ENCODE measurements at places on chromosomes 12 and 14.

DNA sequence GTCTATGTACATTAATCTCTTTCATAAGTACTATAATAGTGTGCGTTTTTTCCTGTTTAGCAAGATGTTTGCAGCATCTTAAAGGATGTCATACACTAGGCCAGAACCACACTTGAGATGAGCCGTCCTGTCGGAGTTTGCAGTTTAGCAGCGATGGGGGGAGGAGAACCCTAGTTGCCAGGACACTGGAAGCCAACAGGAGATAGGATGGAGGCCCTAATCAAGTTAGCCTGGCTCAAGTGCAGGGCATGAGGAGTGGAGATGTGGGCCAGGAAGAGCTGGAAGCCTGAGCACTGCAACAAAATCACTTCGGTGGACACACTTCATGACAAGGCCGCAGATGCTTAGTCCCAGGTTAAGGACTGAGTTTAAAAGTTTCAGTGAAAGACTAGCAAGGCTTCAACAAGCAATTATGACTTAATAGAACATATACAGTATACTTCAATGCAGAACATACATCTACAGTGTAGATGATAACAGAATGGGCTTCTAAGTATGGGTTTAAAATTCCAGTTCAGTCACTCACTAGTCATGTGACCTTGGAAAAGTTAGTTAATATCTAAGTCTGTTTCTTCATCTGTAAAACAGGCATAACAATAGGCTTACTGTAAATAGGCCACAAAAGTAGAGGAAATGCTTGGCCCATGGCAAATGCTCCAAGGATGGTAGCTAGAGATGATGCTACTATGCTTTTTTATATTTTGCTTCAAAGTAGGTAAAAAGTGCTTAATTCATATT is 77.1 kb downstream of the PTPN21 start:
- no peaks in the 10 kb centered on the region for H3K27me3 ChIP-seq
- H3K4me1 ChIP-seq = no peaks in the 10 kb centered on the region
- DNase-seq = no peak
- H3K27ac ChIP-seq = no peak overlapping the region

- H3K4me1 ChIP-seq = peaks cover 29% of the 10 kb centered on the region
- H3K27ac ChIP-seq = peak overlapping the region; percentile 75
- no peak for DNase-seq
These were observed 18.1 kb downstream of the RFC5 start for GRCh38 chr12:118034429-118035189.

DNA sequence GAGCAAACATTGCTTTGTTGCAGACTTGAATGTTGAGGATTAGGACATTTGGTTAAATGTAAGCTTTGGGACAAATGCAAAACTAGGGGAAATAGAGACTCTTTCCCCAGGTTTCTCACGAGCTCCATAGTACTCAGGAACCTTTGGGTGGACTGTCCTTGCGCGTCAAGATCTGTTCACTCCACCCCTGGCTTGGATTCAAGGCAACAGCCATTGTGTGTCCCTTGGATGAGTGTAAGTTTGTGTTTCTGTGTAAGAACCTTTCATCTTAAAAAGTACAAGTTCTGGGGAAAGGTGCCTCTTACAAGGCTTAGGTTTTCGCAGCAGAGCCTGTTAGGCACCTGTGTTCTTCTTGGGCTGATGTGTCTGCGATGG is 3.7 kb downstream of the SUSD6 start:
- H3K36me3 ChIP-seq = no peaks in the 10 kb centered on the region
- peak overlapping the region; percentile 97 for H3K27ac ChIP-seq
- no peaks in the 10 kb centered on the region for H3K27me3 ChIP-seq

GRCh38 chr14:77458249-77458950 is 507 bp downstream of the AHSA1 start:
- DNase-seq = no peak
- H3K4me1 ChIP-seq = peaks cover 13% of the 10 kb centered on the region
- H3K36me3 ChIP-seq = peaks cover 10% of the 10 kb centered on the region
- H3K27ac ChIP-seq = peak overlapping the region; percentile 97

DNA sequence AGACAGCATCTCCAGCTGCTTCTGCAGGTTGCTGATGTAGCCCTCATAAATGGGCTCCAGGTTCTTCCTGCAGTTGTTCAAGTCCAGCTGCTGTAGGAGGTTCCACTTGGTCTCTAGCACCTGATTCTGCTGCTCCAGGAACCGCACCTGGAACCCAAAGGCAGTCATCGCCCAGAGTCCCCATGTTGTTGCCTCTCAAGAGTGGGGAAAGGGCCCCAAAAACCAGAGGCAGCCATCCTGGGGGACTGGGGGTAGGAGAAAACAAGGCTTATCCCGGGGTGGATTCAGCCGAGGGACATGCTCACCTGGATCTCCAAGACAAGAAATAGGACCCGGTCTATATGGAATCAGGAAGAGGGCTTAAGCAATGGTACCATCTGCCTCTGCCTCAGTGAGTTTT is 2.3 kb downstream of the KRT72 start:
- peaks cover 14% of the 10 kb centered on the region for H3K27me3 ChIP-seq
- no peak for DNase-seq
- H3K4me1 ChIP-seq = no peaks in the 10 kb centered on the region
- H3K27ac ChIP-seq = no peak overlapping the region

- no peak for DNase-seq
- no peaks in the 10 kb centered on the region for H3K27me3 ChIP-seq
These were observed 684.5 kb downstream of the C12orf50 start for GRCh38 chr12:87344699-87345098.

DNA sequence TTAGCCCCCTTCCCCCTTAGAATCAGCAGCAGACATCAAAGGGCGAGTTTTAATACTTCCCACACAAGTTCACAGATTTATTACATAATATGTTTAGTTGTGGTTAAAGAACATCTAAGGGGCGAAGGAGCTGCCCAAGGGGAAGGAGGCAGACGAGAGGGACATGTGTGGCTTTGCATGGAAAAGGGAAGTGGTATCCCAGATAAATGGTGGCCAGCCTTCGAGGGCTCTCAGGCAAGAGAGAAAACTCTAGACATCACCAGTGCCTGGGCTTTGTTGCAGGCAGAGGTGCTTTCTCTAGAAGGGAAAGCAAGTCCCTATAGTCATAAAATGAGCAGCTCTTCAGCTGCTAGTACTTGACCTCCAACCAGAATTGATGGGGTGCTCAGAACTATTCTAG is 121.2 kb downstream of the CACNA1C start:
- no peak for DNase-seq
- H3K36me3 ChIP-seq = no peaks in the 10 kb centered on the region
- no peak overlapping the region for H3K27ac ChIP-seq
- peaks cover 2% of the 10 kb centered on the region for H3K27me3 ChIP-seq
- no peaks in the 10 kb centered on the region for H3K4me1 ChIP-seq
- H3K4me3 ChIP-seq = no peak overlapping the region

DNA sequence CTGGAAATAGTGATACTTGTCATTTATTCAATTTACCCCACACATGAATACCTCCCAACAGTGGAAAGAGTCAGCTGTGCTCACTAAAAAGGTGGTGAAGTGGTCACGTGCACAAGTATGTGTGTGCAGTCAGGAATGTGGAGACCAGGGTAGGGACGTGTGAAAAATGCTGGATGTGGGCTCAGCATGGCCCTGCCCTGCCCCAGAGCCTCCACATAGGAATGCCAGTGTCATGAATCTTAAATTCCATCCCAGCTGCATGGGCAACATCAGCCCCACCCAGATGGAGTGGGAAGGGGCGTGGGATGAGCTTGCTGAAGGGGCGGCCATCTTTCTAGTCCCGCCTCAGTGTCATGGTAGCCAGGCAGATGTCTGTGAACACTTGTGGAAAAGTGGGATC is 87.7 kb downstream of the C12orf75 start:
- H3K27ac ChIP-seq = no peak overlapping the region
- DNase-seq = no peak

DNA sequence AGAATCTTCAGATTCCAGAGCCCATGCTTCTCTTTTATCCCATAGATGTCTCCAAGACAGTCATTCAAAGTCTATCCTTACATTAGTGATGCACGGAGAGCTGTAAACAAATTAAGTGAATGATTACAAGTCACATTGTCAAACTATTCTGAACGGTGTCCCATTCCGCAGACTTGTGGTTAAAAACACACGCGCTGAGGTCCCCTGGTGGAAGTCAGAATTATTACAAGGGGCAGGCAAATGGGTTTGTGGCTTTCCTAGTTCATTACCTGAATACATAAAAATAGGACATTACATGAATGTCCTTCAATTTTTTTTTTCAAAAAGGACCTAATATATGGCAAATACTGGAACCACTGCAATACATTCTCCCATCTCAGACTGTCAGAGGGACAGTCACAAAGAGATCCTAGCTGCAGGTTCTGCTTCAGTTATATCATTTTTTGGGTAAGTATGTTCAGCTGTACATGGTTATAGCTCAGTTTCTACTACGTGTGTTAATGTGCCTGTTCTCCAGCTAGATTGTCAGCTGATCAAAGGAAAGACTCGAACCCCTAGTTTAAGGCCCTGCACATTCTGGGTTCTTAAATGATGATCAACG is 53.1 kb upstream of the STON2 start:
- H3K36me3 ChIP-seq = no peaks in the 10 kb centered on the region
- no peak for DNase-seq
- no peak overlapping the region for H3K4me3 ChIP-seq
- H3K4me1 ChIP-seq = peaks cover 3% of the 10 kb centered on the region
- H3K27ac ChIP-seq = no peak overlapping the region

DNA sequence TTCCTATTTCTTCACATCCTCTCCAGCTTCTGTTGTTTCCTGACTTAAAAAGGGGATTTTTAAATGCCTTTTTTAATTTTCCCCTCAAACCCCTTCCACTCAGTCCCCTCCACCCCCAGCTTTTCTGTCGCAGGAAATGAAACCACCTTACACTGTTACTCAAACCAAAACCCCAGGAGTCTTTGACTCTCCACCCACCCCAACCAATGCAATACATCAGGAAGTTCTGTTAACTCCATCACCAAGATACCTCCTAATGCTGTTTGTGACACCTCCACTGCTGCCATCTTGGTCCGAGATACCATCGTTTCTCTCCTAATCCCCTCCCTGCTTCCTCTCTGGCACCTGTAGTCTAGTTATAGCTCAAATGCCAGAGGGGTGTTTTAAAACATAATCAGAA is 25.4 kb upstream of the CPM start:
- no peaks in the 10 kb centered on the region for H3K36me3 ChIP-seq
- no peak overlapping the region for H3K27ac ChIP-seq
- no peak overlapping the region for H3K4me3 ChIP-seq

Data from GM12878 (cell line).